ENCODE measurements at places on chromosomes 5 and 9. TPM values are rescaled to one million over a fixed set of nuclear protein-coding genes. Genes with fewer than 3 reads are reported as not detected.

PCDHGC4 gene
- not detected for total RNA-seq

LPAR1 gene
- 24.7 TPM for total RNA-seq

DBH gene
- total RNA-seq, result not detected

RANBP3L gene
- not detected for total RNA-seq

SAP30L gene
- total RNA-seq, result 30.8 TPM

ZNF622 gene
- total RNA-seq, result 71.9 TPM

CDKN2A gene
- total RNA-seq, result not detected

CDC42SE2 gene
- total RNA-seq, result 44.8 TPM

SLC36A3 gene
- not detected for total RNA-seq

TMEM161B gene
- total RNA-seq, result 8.1 TPM

FAXDC2 gene
- 0.17 TPM for total RNA-seq

Measured in A549 treated with dexamethasone at 1 μM for 4 hours (cell line).